Bronchial epithelial cell (primary cell): ENCODE measurements at places on chromosomes 1 and 21. TPM values are rescaled to one million over a fixed set of nuclear protein-coding genes. Genes with fewer than 3 reads are reported as not detected.

Gene MIXL1
- total RNA-seq = not detected in 2 replicates

Gene ACOT11
- total RNA-seq = 3.4 and 6.0 TPM in 2 replicates

Gene LHX4
- under 0.01 TPM in 2 replicates for total RNA-seq

Gene ENTREP3
- total RNA-seq = 3.2 and 3.7 TPM in 2 replicates

Gene CELA3B
- total RNA-seq = not detected in 2 replicates

Gene CFHR2
- not detected in 2 replicates for total RNA-seq

Gene LPAR3
- total RNA-seq = 37.1 and 104 TPM in 2 replicates

Gene FAM20B
- 39.5 and 51.1 TPM in 2 replicates for total RNA-seq

Gene CYP2J2
- total RNA-seq = 0.53 and 1.3 TPM in 2 replicates

Gene SELP
- not detected in 2 replicates for total RNA-seq

Gene RXFP4
- not detected in 2 replicates for total RNA-seq

Gene C1orf226
- total RNA-seq = 0.26 TPM in 2 replicates

Gene AQP10
- 0.13 TPM in 1 of 2 replicates, not detected in the other for total RNA-seq

Gene ESRRG
- 0.13 TPM in 1 of 2 replicates, not detected in the other for total RNA-seq

Gene CLIC4
- total RNA-seq = 120 and 141 TPM in 2 replicates

Gene AIRE
- not detected in 2 replicates for total RNA-seq

Gene ASH1L
- 15.0 and 23.3 TPM in 2 replicates for total RNA-seq

Gene UROD
- total RNA-seq = 122 and 151 TPM in 2 replicates

Gene PDPN
- total RNA-seq = 3.2 and 3.5 TPM in 2 replicates

Gene IL20
- 0.53 TPM in 1 of 2 replicates, not detected in the other for total RNA-seq

Gene PAX7
- total RNA-seq = 0.13 TPM in 1 of 2 replicates, not detected in the other

Gene GJB4
- 8.2 and 17.3 TPM in 2 replicates for total RNA-seq
